ENCODE measurements at places on chromosomes 1 and 21.

GRCh38 chr1:186519982-186520381 is 59.1 kb upstream of the PDC start:
- DNase-seq, result no peak

GRCh38 chr1:66999640-67000400 is 54.1 kb downstream of the SLC35D1 start:
- no peak for DNase-seq

DNA sequence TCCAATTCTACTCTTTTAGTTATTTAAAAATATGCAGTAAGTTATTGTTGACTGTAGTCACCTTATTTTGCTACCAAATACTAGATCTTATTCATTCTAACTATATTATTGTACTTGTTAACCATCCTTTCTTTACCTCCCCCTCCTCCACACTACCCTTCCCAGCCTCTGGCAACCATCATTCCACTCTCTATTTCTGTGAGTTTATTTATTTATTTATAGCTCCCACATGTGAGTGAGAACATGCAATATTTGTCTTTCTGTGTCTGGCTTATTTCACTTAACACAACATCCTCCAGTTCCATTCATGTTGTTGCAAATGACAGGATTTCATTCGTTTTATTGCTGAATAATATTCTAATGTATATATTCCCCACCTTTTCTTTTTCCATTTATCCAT is 115.8 kb downstream of the TSEN15 start:
- no peak for DNase-seq

- no peak for DNase-seq
Measured at GRCh38 chr1:22662318-22662717, 9.3 kb downstream of the C1QB start.

DNA sequence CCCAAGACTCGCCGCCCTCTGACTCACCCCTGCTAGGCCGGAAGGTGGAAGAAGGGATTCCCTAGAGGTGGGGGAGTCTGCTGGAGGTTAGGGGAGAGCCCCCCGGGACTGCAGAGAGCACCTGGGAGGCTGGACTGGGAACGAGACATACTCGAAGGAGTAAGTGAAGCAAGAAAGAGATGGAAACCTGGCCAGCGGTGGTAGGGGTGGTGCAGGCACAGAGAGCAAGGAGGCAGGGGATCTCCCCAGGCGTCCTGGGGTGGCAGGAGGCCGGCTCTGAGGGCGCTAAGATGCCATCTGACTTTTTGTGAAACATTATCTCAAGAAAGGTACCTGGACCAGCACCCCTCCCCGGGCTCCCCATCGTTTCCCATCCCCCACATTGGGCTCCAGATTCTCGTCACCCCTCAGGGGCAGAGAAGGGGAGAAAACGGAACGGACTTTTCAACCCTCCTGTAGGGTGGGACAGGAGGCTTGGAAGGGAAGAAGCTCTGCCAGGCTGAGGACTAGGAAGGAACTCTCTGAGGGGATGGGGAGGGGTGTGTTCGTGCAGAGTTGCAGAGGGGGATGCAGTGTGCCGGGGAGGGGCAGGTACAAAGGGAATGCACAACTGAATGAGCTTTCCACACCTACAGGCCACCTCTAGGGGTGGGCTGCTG is 708 bp downstream of the CHRNB2 start:
- DNase-seq, result no peak

Data from activated CD4-positive, alpha-beta T cell treated with anti-CD3 and anti-CD28 coated beads for 4 hours (primary cell).